G401 (cell line): ENCODE measurements at places on chromosomes 3 and 15. TPM values are rescaled to one million over a fixed set of nuclear protein-coding genes. Genes with fewer than 3 reads are reported as not detected.

NPAP1 gene
- not detected in 2 replicates for total RNA-seq

WHAMM gene
- 6.7 and 8.2 TPM in 2 replicates for total RNA-seq

ARIH2 gene
- total RNA-seq: 165 and 178 TPM in 2 replicates

AGBL1 gene
- total RNA-seq: not detected in 2 replicates

NAALADL2 gene
- total RNA-seq: 0.12 and 1.3 TPM in 2 replicates

CRTAP gene
- 280 and 316 TPM in 2 replicates for total RNA-seq
